ENCODE measurements at places on chromosomes 16 and 17.

- no peaks in the 10 kb centered on the region for H3K27me3 ChIP-seq
- no peak overlapping the region for H3K4me3 ChIP-seq
- peak; percentile 15 for DNase-seq
- H3K4me1 ChIP-seq, result no peaks in the 10 kb centered on the region
- H3K36me3 ChIP-seq, result no peaks in the 10 kb centered on the region
Observed at GRCh38 chr16:67865318-67865717, 7.5 kb upstream of the EDC4 start.

DNA sequence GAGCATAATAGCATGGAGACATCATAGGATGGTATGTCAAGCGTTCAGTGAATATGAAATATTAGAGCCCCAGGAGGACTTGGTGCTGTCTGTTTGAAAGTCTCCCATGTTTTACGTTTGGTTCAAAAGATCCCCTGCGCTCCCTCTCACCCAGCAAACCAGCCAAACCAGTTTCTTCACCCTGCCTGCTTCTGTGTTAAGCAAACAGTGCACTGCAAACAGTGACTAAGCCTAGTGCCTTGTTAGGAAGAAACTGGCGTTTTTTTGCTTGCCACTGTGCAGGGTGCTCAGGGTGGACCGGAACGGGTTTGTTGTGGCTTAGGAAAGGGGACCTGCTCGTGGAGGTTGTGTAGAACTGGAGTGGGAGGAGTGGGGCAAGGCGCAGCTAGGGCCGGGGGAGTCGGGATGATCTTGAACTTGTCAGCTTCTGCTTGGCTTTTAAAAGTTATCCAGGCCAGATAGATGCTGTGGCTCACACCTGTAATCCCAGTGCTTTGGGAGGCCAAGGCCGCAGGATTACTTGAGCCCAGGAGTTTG, 7.7 kb downstream of the CDH1 start:
- no peak for DNase-seq
- H3K36me3 ChIP-seq, result no peaks in the 10 kb centered on the region
- H3K27ac ChIP-seq, result no peak overlapping the region

GRCh38 chr17:42561897-42562387, at the start of gene COASY:
COASY (plus strand) TSS chr17:42562148; CDS start chr17:42562623, 475 bp downstream.
- H3K4me1 ChIP-seq, result peaks cover 17% of the 10 kb centered on the region
- no peaks in the 10 kb centered on the region for H3K36me3 ChIP-seq
- DNase-seq, result peak; percentile 98
- H3K27ac ChIP-seq, result peak within 1 kb of the TSS; percentile 58
- H3K4me3 ChIP-seq, result peak within 1 kb of the TSS; percentile 93

GRCh38 chr16:73000020-73000906, 47.7 kb downstream of the ZFHX3 start:
- H3K4me3 ChIP-seq, result no peak overlapping the region
- H3K4me1 ChIP-seq, result no peaks in the 10 kb centered on the region
- no peaks in the 10 kb centered on the region for H3K36me3 ChIP-seq
- no peaks in the 10 kb centered on the region for H3K27me3 ChIP-seq
- no peak overlapping the region for H3K27ac ChIP-seq
- DNase-seq, result no peak

Measured in MM.1S (cell line).